ENCODE measurements at places on chromosomes 16 and 17.

DNA sequence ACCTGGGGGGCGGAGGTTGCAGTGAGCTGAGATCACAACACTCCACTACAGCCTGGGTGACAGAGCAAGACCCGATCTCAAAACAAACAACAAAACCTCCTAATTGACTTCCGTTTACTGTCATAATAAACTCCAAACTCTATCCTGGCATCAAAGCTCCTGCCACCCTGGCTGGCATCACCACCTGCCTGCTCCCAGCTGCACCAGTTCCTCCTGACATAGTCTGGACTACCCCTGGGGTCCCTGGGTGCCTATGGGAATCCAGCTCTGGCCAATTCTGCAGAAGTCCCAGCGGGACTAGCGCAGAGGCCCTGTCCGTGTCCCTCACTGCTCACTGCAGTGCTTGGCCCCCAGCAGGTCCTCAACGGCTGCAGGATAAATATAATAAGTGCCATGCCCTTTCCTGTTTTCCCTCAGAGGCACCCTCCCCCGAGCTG lies 723 bp downstream of the NTHL1 start:
- no peak for DNase-seq

- no peak for DNase-seq
Observed at GRCh38 chr17:34578656-34579016, 746 bp upstream of the TMEM132E start.

GRCh38 chr16:77327717-77328116 lies 107.1 kb downstream of the ADAMTS18 start:
- DNase-seq = no peak

DNA sequence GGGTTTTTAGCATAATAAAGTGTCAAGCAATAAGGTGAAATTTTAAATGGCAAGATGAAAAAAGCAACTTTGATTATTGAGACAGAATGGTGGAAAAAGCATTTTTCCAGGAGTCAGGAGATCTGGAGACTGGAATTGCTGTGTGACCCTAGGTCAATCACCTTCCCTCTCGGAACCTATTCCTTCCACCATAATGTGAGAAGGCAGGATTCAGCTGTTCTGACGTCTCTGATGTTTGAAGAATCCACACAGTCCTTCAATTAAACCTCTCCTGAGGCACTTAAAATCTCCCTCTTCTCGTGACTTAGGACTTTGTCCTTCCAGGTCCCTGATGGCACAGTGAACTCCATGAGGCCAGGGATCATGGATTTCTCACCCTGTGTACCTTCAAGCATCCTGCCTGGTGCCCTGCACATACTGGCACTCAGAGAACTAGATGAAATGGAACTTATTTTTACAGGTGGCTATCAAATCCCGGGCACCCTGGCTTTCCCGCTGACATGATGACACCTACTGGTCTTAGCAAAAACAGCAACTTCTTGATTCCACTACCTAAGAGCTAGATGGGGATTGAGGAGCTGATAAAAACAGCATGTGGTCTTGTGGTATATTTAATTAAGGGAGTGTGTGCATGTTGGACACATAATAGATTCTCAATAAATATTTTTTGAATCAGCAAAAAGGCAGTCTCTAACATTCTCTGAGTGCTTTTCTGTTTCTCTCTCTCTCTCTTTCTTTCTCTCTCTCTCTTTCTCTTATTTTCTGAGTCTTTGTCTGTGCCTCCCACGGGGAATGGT lies 2.3 kb upstream of the CCDC182 start:
- DNase-seq = peak; percentile 68

- DNase-seq = no peak
Observed at GRCh38 chr17:45229681-45230409, 8.2 kb downstream of the FMNL1 start.

- no peak for DNase-seq
Observed at GRCh38 chr17:69144331-69145255, 2.9 kb upstream of the ABCA6 start.

- no peak for DNase-seq
Observed at GRCh38 chr17:9173386-9173983, 152.2 kb downstream of the NTN1 start.

DNA sequence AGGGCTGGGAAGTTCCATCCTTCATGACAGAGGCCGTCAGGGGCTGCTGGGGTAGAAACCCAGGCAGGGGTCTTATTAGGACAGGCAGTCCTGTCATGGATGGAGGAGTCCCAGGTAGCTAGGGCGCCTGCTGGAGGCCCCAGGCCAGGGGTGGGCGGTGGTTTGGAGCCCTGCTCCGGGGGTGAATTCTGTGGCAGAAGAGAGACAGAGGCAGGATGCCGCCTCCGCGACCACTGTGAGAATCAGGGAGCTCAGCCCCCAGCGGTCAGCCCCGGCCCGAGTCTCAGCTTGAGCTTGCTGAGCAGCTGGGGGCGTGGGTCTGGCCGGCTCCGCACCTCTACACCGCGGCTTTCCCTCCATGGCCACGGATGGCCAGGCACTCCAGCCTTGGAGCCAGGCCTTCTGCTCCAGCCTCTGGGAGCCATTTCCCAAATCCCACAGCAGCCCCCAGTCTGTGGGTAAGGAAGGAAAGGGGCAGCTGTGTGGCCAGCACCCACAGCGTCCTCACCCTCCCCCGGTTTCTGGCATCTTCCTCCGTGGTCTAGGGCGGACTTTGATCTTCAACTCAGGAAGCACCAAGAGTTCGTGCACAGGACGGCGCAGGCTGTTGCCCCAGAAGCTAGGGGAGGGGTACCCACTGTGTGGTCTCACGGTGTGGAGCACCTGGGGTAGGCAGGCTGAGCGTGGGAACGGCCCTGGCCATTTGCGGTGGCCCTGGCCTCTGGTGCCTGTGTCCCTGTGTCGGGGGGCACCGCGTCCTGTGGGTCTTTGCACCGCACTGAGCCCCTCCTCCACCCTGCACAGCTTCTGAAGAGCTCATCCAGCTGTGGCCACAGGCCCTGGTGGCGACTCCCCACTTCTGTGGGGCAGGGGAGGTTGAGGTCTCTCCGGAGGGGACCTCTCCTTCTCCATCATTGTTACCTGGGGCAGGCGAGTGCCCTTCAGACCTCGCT lies 14.1 kb downstream of the CD7 start:
- DNase-seq = no peak

DNA sequence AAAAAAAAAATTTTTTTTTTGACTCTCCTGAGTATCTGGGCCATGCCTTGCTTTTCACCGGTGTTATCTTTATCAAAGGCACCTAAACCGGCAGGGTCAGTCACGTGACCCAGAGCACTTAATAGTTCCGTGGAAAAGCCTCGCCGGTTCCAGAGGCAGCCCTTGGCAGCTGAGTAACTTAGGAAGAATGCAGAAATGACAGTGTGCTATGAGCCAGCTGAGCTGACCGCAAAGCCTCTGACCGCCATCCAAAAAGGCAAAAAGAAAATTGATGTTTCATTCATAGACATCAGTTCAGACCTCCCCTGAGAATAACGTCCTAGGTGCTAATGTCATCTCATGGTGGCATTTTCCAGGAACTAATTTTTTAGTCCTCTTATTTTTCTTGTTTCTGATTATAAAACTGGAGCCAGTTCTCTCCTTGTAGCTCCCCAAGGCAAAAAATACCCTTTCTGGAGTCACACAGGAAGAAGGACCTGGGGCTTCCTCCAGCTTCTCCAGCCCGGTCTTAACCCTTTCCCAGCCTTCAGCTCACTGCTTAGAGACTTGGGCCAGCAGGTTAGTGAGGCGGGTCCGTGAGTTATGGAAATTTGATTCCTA lies 122.6 kb downstream of the SOCS1 start:
- DNase-seq = no peak

- DNase-seq = no peak
Observed at GRCh38 chr16:86931410-86931941, 353.1 kb downstream of the FOXL1 start.

DNA sequence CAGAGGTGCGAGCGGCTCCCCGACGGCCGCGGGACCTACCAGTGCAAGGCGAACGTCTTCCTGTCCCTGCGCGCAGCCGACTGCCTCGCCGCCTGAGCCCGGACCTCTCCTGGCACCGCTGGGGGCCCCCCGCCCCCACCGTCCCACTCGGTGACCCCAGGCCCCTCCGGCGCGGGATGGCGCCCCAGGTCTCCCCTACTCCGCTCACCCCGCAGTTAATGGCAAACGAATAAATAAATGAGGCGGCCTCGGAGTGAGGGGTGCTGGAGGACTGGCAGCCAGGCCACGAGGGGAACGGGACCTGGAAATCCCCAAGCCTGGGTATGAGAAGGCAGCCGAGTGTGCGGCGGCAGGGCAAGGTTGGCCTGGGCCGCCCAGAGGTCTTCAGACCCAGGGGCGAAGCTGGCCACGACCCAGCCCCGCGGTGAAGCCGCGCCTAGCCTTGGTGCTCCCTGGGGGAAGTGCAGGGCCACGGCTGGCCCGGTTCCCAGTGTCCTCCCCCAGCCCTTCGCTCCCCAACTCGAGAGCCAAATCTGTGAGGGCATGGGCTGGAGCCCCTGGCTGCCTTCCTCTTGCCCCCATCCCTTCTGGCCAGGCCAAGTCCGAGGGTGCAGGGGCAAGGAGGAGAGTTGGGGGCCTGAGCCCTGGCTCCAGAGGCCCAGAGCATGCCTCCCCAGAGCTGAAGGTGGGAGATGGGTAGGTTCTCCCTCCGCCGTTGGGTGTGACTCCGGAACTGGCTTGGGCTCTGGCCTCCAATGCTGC lies 796 bp downstream of the NPB start:
- no peak for DNase-seq

GRCh38 chr17:21843318-21843865 lies 151.1 kb downstream of the KCNJ18 start:
- no peak for DNase-seq

DNA sequence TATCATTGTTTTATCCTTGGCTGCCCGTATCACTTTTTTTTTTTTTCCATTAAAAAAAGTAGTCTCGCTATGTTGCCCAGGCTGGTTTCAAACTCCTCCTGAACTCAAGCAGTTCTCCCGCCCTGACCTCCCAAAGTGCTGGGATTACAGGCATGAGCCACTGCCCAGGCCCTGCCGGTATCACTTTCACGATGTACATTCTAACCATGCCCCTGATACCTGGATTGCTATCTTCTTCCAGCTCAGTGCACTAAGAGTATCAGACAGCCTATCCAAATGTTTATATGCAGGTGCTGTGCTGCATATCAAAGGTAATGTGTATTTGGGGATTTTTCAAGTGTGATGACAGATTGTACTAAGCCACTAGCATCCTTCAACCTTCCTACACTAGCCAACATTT lies 14.2 kb downstream of the MOSMO start:
- no peak for DNase-seq

DNA sequence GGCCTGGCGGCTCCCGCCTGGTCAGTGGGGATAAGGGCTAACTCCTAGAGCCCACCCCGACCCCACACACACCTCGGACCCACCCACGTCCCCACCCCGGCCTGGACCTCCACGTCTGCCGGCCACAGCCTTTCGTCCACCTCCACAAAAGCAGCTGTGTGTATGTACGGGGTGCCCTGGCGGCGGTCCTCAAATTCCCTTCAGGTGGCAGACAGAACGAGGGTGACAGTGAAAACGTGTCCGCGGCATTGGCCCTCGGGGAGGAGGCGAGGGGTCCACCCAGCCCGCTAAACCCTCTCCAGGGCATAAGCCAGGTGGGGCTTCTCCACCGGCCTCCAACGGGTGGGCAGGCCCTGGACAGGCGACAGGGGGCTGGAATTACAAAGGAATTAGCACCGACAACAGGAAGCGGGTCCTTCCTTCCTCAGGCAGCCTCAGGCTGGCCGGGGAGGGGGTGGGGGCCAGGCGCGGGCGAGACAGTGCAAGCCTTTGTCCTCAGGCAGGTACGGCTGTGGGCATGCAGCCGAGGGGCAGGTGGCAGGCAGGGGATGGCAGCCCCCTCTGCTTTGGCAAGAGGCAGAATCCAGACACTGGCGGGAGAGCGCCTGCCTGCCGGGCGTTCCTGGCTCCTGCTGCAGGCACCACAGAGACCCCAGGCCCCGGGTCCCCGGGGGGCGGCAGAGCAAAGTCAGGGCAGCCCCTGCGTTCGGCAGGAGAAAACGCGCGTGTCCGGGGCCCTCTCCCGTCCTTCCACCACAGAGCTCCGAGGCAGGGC lies 12.3 kb upstream of the PITPNA start:
- no peak for DNase-seq

- DNase-seq = no peak
Observed at GRCh38 chr17:62791235-62791734, 16.8 kb downstream of the MARCHF10 start.

GRCh38 chr17:33127706-33128105 lies 136.1 kb downstream of the SPACA3 start:
- no peak for DNase-seq

DNA sequence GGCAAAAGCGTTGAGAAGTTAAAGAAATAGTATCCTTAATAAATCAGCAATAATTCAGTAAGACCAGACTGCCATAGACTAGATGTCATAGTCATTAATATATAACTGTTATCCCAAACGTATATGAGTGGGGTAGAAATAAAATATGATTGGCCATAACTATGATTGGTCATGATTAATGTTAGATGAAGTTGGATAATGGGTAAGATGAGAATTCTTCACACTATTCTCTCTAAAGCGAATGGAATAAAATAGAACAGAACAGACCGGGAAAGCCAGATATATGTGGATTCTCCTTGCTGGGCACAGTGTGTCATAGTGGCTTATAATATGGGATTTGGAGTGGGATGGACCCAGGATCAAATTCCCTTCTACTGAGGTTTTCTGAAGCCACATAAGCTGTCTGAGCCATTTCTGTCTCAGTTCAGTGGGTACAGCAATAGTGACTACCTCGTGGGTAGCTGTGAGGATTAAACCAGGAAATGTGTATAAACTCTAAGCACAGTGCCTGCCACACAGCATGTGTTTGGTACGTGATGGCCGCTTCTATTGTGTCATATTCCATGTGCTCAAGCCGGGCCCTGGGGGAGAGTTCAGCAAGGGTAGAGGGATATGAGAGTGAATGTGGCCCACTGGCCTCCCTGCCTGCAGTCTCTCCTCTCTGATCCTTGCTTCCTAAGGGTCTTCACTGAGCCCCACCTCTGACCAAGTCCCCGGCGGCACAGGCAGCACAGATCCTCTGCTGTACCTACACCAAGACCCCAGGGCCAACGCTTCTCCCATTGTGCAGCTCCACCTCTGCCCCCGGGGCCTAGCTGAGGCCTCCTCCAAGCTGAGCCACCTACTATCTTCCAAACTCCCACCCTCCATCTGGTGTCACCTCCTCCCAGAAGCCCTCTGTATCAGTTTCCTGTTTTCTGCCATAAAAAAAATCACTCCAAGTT lies 3.7 kb downstream of the CETP start:
- DNase-seq = no peak

DNA sequence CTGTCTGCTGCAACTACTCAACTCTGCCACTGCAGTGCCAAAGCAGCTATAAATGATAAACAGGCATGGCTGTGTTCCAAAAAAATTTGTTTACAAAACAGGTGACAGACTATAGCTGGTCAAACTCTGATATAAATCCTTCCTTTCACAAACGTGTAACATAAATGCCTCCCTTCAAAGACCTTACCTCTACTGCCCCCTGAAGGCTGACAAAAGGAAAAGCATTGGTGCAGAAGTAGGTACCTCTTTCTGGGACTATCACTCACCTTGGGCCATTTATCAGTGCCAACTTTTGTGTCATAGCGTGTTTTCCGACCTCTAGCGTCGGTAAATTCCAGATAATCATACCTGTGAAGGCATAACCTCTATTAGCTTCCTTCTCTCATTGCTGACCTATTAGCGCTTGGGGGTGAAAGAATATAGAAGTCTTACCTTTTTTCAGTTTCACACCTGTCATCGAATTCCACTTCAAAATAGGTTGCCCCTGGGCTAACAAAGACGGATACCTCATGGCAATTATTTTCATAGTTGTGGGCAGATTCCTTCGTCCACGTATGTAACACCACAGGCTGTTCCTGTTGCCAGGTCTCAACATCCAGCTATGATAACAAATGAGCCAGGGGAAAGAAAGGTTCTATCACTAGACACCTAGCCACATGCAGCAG lies 67.9 kb downstream of the ZZEF1 start:
- no peak for DNase-seq

GRCh38 chr16:29684679-29685078 lies 5.7 kb downstream of the QPRT start:
- DNase-seq = no peak

- DNase-seq = no peak
Observed at GRCh38 chr17:35932586-35932985, 2.0 kb upstream of the RDM1 start.
